ENCODE measurements at places on chromosomes 16 and 17.

DNA sequence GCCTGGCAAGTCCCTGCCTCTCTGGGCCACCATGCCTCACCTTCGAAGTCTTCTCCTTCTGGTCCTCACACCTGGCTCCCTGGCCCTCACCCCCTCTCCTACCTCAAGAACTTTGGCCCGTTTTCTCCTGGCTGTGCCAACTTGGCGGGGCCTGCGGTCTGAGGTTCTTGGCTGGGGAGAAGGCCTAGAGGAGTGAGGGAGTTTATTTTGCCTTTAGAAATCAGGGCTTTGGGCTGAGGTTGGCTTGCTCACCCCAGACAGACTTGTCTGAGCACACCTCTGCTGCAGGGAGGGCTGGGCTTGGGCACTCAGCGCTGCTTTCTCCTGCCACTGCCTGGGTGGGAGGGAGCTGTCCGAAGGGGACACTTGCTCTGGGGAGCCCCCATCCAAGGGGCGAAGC, 23.3 kb upstream of the TAC4 start:
- no peak for DNase-seq

DNA sequence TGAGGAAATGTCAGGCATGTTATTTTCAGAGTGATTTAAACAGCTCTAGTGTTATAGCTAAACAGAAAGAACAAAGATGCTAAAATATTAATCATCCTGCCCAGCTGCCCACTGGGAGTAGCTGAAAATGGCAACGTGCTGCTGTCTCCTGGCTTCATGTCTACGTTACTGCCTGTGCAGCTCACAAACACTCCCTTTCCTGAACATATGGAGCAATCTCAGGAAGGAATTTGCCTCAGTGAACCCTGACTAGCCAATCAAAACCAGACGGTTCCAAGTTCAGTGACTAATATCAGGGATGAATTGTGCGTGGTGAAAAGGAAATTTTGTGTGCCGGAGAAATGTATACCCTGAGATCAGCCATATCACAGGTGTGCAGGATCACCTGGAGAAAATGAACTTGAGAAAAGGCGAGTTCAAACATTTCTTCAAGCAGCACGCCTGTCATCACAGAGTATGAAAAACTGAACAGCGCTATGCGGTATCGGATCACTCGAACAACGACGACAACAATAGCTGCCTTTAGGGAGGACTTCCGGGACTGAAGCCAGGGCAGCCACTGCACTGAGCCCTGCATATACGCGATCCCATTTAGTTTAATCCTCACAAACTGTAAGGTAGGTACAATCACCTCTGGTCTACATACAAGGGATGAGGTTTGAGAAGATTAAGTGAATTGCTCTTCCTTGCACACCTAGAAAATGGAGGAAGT, 110.3 kb downstream of the STX8 start:
- no peak for DNase-seq

- DNase-seq: no peak
These were observed 12.1 kb downstream of the PLEKHG4 start for GRCh38 chr16:67291461-67291860.

GRCh38 chr16:66036793-66037715, 329.4 kb upstream of the CDH5 start:
- DNase-seq: no peak

DNA sequence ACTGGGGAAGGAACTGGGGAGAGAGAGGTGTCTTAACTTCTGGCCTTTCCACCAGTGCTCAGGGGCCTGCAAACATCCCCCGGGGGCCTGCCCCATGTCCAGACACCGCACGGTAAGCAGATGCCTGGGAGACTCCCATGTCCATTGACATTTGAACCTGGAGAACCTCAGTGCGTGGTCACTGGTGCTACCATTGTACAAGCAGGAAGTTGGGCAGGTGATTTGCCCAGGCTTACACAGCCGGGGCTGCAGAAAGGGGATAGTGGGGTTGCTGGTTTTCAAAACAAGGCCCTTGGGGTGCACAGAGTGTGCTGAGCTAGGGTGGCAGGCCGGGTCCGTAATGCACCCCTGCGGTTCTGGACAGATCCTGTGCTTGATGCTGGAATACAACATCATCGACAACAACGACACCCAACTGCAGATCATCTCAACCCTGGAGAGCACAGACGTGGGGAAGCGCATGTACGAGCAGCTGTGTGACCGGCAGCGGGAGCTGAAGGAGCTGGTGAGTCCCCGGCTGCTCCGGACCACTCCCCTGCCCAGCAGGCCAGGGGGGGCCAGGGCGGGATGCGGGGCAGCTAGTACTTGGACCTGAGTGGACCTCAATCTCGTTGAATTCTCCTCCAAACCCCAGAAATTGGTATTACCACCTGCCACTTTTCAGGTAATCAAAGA, 77.7 kb upstream of the PLCG2 start:
- DNase-seq: no peak

DNA sequence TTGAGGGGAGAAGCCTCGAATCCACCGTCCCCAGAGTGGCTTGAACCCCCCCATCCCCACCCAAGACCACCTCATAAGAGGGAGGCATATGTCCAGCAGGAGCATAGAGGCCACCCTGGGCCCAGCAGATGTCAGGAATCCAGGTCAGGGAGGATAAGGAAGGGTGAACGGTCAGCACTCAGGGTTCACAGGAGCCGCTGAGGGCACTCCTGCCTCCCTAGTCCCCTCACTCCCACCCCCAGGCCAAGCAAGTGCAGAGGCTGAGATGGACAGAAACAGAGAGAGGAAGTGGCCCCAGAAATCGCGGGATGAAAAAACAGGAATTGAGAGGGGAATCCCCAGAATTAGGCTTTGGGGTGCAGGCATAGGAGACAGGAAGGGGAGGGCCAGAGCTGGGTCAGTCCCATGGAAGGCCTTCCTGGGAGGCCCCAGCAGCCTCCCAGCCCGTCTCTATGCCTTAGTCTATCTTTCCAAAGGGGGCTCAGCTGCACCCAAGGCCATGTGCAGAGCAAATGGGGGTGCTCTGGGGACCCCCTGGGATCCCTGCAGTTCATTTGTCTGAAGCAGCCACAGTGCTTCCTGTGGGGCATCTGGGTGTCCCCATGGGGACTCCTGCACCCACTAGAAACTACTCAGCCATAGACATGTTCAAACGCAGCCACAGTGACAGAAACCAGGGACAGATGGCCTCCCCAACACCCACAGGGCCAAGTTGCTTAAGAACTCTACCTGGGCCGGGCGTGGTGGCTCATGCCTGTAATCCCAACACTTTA, 1.7 kb downstream of the CMTM3 start:
- DNase-seq: no peak

DNA sequence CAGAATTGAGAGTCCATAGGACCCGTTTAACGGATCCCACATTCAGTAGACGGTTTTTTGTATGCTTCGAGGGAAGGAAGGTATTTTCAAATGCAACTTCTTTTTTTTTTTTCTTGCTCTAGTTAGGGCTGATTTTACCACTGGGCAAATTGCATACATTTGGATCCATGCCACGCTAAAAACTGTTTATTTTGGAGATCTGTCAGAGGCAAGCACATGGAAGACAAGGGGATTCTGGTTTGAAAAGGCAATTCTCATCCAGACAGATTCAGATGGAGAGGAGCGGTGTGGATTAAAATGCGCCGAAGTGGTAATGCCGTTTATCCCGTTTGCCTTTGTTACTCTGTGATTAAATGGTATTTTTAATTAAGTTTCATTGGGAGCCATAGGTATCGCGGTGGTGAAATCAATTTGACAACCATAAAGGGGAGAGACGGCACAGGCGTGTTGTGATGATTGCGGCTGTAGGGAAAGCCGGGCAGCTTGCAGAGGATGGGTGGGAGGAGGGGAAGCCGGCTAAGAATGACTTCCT, 170.4 kb downstream of the IRX3 start:
- no peak for DNase-seq

DNA sequence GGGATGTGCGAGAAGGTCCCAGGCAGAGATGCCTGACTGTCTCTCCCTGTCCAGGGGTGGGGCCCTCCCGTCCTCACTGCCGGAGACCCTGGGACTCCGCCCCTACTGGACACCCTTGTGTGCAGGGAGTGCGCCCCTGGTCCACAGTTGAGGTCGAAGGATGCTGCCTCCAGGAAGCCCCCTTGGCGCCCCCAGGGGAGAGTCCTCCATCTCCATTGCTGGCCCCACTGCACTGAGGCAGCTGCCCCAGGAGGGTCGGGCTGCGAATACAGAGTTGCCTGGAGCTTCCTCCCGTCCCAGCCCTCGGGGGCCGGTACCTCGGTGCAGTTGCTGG, 26.6 kb downstream of the CTU2 start:
- no peak for DNase-seq

- no peak for DNase-seq
These were observed 79.0 kb downstream of the CDH8 start for GRCh38 chr16:61957075-61957855.

GRCh38 chr16:48335961-48336360, 49.3 kb downstream of the SIAH1 start:
- DNase-seq: no peak

DNA sequence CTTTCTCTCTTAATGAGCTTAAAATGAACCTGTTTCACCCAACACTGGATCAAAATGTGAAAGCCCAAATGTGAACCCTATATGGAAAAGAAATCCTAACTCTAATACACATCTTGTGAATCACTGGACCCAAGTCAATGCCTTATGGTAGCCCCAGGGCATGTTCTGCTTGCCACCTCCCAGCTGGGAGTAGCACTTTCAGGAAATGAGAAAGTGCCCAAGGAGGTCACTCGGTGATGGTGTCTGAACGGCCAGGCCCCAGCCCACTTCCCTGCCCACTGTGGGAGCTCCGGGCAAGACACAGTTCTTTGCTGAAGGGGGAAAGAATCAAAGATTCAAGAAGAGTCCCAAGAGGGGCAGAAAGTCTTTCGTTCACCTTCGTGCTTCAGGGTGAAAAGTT, 46.1 kb downstream of the GTF3C1 start:
- DNase-seq: no peak

DNA sequence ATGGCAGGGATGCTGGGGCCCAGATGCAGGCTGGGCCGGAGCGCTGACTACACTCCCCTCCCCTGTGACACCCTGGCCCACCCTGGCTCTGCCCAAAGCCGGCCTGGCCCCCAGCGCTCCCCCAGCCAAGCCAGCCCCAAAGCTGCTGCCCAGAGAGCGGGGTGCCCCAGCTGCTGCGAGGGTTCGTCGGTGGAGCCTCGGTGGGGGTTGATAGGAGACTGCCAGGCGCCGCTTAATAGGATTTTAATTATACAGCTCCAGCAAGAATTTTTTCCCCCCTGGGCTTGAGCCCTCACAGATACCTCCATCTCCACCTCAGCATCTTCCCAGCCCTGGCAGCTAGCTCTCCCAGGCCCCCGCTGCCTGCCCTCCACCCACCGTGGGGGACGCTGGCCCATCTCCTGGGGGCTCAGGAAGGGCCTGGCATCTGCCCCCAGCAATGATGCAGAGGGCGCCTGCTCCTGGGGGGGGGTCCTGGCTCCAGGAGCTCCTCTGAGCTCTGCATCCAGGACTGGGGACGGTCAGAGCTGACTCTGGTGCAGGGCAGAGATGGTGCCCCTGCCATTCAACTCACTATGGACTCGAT, 36.8 kb upstream of the DLX4 start:
- no peak for DNase-seq

GRCh38 chr16:50594308-50595260, 46.4 kb downstream of the NKD1 start:
- no peak for DNase-seq

- DNase-seq: no peak
These were observed 91.5 kb downstream of the VPS53 start for GRCh38 chr17:623121-623520.

DNA sequence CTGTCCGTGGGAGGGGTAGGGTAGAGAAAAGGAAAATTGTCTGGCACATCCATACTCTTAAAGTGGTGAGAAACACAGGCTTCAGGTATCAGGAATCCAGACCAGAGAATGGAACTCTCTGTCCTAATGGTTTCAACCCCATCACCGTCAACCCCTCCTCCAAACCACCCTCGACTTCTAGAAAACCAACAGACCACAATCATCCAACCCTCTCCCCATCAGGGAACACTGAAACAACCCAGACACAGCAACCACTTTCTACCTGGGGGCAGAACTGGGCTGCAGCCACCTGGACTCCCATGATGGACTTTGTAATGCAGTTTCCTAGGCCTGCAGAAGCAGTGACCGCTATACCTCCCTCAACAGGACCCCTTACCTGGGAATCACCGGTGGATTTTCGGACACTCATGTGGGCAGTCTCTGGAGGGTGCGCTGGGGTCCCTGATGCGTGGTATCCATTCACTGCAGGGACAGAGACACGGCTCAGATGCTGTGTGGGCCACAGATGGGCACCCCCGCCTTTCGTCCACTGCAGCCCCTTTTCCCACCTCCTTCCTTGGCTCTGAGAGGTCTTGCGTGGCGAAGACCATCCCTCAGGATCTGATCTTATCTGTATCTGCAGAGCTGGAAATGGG, 64.3 kb upstream of the RCVRN start:
- no peak for DNase-seq

DNA sequence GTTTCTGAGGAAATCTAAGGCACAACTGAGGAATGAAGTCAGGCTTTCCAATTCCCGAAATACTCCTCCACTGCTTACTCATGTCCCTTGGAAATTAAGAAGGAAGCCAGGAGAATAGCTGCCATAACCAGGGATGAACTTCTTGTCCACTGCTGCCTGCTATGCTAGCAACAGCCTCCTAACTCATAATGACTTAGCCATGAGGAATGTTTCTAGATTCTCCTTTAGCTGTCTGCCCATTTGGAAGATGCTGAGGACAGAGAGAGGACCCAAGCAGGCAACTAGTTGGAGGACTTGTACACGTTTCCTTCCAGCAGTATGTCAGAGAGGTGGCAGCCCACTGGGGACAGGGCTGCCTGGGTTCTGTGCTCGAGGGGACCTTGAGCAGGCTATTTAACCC, 939 bp upstream of the CCL2 start:
- DNase-seq: no peak

DNA sequence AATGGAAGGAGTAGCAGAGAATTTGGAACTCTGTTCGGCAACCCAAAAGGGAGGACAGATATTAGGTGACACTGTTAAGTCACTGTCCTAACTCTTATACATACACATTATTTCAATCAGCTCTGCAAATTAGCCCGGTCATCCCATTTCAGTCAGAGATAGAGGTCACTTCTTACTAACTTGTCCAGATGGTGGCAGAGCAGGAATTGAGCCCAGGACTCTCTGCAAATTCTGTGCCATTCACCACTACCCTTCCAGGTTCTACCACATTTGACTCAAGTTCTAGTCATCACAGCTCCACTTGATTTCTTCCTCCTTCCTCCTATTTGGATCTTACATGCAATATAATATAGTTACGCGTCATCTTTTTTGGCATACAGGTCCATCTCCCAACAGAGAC, 35.9 kb upstream of the NUDT7 start:
- no peak for DNase-seq

DNA sequence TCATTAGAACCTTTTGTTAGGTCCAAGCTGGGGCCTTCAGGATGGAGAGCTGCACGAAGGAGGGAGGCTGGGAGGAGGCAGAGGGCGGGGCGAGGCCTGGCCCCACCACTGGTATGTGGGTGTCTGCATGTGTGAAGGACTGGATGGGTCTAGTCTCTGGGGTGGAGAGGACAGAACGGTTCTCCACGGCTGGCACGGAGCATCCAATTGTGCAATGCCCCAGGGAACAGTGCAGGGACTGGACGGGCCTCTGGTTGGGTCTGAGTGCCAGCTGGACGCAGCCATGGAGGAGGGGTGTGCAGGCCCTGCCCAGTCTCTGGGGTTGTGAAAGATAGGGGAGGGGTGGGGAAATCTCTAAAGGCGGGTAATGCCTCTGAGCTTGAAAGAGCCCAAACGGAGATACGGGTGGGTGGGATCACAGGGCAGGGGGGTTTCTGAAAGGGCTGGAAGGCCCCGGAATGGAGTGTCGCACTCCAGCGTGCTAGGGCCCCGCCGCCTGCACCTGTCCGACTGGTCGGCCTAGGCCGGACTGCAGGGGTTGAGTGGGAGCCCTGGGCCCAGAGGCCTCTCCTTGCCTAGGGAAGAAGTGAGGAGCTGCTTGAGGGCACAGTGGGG, 1.6 kb downstream of the PPL start:
- no peak for DNase-seq

- DNase-seq: no peak
These were observed 1.4 kb downstream of the DDX42 start for GRCh38 chr17:63775420-63775819.

All from stimulated activated CD8-positive, alpha-beta memory T cell treated with anti-CD3 and anti-CD28 coated beads, Interleukin-7, amount 100 ng/mL, for 4 hours (primary cell).